HAP-1 (cell line): ENCODE measurements at places on chromosomes 1 and 21.

DNA sequence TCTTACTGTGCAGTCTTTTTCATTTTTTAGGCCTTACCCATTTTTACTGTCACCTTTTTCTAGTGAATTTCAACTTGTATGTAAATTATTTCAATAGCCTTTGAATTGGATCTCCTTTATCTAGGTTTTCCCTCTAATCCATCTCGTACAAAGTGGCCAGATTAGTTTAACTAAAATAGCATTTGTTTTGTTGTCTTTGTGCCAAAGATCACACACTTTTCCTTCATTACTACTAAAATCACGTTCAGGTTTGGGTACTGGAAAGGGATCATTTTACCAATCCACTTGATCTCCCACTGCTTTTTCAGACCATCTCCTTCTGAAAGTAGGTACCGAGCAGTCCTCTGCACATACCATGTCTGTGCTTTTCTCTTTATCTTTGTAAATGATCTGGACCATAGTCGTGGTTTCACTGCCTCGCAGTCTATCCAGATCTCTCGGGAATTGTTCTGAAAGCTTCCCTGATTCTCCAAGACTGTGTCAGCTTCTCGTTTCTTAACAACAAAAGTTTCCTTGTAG lies 20.1 kb downstream of the KDM1A start:
- no peak for DNase-seq

DNA sequence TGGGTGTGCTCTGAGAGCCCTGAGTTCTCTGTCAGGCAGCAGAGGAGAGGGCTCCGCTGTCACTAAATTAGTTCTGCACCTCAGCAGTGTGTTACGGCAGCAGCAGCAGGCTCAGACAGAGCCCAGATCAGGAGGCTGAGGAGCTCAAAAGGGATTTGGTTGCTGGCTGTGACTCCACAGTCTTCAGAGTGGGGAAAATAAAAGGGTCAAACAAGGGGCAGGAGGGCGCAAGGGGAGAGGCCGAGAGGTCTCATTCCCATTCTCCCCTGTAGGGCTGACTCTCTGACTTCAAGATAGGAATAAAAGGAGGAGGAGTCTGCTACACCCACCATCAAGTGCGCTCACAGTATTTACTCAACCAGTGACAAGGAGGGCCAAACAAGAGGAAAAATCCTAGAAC lies 9.2 kb upstream of the SLC45A3 start:
- no peak for DNase-seq

- no peak for DNase-seq
Observed at GRCh38 chr1:78540048-78540447, 49.3 kb downstream of the PTGFR start.

DNA sequence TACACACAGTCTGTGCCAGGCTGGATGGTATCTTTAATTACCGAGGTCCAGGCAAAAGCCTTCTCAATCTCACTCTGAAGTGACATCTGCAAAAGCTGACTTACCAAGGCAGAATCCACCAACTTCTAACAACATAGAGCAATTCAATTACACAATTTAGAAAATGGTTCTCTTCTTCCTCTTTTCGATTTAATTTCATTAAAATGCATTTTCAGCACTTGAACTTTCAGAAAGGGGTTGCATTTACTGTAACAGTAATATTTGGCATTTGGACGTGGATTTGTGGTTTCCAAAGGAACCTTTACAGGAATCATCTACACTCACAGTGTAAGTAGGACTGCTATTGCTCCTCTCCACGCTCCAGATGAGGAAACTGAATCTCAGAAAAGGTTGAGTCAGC lies 53.3 kb downstream of the ERO1B start:
- no peak for DNase-seq

GRCh38 chr1:236860674-236861073 lies 65.6 kb downstream of the MTR start:
- no peak for DNase-seq

GRCh38 chr1:150841626-150842025 lies 33.6 kb upstream of the CTSK start:
- DNase-seq, result no peak

DNA sequence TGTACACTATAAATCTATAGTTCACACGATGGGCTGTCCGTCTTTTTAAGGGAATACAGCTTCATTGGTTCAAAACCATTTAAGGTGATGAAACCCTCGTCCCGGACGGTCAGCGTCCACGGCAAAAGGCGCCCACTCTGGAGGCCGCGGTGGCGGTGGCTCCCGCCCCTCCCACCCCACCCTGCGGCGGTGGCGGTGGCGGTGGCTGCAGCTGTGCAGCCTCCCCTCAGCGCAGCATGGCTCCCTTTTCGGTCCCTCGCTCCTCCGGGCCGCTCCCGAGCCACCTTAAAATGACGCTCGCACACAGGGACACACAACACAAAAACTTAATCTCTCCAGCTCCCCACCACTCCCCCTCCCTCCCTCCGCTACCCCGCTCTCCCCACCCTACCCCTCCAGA lies 69.1 kb downstream of the WLS start:
- no peak for DNase-seq

GRCh38 chr1:86068841-86069756 lies 87.5 kb downstream of the COL24A1 start:
- no peak for DNase-seq

DNA sequence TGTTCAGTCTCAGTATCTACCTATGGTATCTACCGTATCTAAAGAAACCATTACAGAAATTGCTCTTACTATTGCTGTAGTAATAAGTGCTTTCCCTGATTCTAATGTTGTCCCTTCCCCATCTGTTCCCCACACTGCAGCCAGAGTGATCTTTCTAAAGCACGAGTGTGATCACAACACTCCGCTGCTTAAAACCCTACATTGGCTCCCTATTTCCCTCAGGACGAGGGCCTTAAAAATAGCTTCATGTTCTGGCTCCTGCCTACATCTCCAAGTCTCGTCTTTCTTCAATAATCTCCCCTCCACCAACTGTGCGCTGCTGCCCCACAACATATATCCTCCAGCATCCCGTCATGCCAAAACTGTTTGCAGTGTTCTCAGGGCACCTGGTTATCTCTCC lies 150.6 kb downstream of the SDCCAG8 start:
- no peak for DNase-seq

- DNase-seq, result no peak
Observed at GRCh38 chr1:165828103-165828668, 772 bp downstream of the UCK2 start.

DNA sequence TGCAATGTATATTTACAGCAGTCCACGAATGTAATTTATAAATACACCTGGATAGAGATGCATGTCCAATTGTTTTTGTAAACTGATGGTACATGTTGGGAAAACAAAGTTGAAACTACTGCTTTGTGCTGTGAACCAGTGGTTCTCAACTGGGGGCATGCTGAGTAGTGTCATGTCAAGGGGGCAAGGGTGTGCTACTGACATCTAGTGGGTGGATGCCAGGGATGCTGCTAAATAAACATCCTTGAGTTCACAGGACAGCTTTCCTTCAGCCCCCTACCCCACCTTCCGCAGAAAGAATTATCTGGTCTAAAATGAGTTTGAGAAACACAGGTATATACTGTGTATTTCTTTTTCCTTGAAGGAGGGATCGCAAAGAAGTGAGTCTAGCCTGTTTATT lies 95.9 kb downstream of the RASAL2 start:
- DNase-seq, result peak; percentile 42

DNA sequence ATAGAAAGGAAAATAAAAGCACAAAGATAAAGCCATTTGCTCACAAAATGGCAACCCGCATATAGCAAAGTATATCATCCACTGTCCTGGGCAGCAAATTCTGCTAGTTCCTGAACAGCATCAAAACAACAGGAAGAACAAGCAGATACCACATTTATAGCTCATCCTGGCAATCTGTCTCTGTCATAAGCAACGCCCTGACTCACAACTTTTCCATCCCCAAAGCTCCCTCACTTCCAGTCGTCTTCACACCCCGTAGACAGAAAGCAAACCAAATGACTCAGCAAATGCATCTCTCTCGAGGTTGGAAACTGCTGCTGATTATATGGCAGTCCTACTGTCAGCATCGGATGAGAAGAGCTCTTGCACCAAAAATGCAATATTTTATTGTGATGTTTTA lies 65.8 kb downstream of the AK5 start:
- DNase-seq, result no peak

- no peak for DNase-seq
Observed at GRCh38 chr1:48920851-48921250, 144.2 kb upstream of the BEND5 start.

DNA sequence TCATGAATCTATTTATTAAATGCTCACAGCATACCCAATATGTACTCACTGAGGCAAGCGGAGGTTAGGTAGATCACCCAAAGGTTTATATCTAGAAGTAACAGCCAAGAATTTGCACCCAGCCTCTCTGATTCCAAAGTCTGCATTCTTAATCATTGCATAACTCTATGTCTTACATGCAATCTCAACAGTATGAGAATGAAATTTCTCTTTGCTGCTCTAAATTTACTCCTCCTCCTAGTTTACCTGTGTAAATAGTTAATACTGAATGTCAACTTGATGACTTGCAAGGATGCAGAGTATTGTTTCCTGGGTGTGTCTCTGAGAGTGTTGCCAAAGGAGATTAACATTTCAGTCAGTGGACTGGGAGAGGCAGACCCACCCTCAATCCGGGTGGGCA lies 840.6 kb downstream of the BRINP3 start:
- no peak for DNase-seq

DNA sequence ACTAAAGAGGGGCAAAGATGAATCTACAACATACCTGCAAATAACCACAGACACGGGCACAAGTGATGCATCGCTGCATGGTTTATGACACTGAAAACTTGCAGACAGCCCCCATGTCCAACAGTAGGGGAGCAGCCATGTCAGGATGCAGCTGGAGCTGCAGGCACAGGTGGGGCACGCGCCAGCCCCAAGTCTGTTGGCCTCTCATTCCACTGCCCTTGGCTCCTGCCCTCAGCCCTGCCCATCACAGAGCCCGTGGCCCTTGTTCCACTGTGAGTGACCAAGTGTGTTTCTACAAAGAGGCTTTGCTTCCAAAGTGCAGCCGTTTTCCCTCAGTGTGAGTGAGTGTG lies 3.2 kb upstream of the PADI4 start:
- DNase-seq, result no peak

DNA sequence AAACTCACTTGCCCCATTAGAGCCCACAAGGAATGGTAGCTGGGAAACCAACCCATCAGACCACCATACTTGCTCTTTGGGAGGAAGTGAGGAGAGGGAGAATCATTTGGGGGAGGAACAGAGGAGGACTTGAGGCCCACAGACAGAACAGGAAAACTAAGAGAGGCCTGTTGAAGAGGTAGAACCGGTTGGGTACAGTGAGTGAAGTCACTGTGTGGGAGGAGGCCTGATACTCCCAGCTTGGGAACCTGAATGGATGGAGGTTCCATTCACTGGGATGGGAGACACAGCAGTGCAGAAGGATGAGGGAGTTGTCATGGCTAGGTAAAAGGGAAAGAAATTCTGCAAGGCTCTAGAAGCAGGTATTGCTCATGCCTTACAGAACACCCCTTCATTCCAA lies 63.4 kb upstream of the PSEN2 start:
- DNase-seq, result no peak
